ENCODE measurements at places on chromosomes 4 and X.

GRCh38 chrX:25207803-25208475 lies 192.2 kb upstream of the ARX start:
- no peak for DNase-seq

DNA sequence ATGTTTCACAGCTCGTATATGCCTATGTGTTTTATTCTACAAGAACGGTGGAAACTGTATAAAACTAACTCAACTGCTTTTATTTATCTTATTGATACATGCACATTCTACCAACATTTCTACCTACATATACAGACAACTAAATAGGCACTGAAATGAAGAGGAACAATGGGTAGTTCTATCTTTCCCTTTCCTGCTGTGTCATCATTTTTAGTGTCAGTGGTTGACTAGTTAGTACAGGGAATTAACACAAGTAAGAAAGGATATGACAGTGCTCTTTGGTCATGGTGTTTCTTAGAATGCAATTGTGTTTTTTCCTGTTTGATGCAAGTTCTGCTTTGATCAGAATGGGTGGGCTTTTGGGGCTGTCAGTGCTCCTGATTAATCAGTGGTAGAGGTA lies 293.8 kb upstream of the CTSO start:
- DNase-seq = no peak

DNA sequence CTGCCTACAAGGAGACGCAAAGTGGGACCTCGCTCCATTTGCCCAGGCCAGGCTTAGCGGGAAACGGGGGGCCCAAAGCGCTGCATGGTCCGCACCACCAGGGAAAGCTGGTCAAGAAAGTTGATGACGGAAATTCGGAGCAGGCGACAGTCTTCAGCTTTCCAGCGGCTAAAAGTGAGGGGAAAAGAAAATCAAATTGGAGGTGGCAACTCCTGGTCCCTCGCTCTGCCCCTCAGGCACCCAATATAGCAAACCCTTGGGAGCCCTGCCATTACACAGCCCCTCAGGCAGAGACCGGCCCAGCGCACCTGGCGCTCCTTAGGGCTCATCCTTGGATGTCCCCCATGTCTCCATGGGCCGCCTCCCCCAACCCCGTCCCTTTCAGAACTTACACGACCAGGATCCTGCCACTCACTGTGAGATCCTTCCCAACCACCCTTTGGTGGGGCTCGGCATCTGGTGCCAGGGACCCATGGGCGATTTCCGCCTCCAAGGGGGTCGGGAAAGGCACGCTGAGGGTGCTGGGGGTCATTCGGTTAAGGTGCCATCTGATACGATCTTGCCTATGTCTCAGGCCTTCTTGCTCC lies 1.1 kb downstream of the LAGE3 start:
- no peak for DNase-seq

- DNase-seq = no peak
These were observed 1.7 kb upstream of the PRDM8 start for GRCh38 chr4:80195441-80196140.

GRCh38 chr4:7978907-7979651 lies 39.4 kb upstream of the AFAP1 start:
- DNase-seq = no peak

GRCh38 chr4:122884499-122884898 lies 37.9 kb downstream of the NUDT6 start:
- DNase-seq = no peak

DNA sequence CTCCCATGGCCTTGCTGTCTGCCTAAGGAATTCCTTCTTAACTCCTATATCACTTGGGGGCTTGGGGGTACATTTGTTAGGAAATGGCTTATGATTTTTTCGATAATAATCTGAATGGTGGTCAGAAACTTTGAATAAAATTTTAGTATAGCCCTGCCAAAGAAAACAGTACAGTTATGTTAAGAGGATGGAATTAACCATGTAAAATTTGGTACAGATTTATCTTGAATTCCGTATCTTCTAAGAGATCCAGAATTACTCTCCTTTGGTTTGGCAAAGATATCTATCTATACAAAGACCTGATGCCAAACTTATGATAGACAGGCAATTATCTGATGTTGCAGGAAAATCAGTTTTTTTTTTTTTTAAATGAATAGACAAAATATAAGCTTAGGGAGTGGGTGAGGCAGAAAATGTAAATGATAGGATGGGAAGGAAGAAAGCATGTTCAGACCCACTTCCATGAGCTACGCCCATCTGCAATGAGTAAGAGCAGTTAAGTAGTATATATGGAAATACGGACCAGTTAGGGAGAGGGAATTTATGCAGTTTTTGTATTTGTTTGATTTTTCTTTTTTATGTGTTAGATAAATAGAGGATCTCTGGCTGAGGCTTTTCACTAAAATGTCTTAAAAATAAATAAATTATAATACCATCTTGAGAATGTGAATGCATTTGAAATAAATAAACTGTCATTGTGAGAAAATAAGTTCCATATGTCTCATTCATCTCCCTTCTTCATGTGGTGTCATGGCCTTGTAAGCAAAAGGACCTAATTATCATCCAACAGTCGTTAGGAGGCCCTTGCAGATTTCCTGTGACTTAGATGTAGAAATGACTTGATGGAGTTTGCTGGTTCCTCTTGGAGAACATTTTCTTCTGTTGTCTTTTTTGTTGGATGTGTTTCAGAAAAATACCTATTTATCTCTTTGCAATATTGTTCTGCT lies 389.6 kb downstream of the ARHGAP24 start:
- DNase-seq = no peak

- peak; percentile 5 for DNase-seq
These were observed 158.7 kb downstream of the DCHS2 start for GRCh38 chr4:154332681-154333421.

- no peak for DNase-seq
These were observed 34.9 kb upstream of the CRMP1 start for GRCh38 chr4:5927747-5928146.

DNA sequence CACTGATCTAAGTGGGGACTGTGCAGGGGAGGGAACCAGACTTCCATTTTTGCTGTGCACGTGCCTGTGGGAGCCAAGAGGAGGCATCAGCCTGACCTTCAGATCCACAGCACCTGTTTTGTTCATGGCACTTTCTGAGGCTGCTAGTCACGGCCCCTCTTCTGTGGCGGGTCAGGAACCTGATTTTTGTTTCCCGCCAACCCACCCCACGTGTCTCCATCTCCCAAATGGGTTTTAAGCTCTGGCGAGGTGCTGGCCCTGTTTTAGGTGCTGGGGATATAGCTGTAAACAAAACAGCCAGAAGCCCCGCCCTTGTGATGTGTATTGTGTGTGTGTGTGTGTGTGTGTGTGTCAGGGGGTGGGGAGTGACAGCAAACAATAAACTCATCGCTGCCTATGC lies 60.4 kb upstream of the GRPEL1 start:
- no peak for DNase-seq

GRCh38 chr4:40733752-40734151 lies 16.0 kb upstream of the NSUN7 start:
- DNase-seq = no peak

GRCh38 chr4:168449719-168450452 lies 30.4 kb downstream of the DDX60L start:
- peak; percentile 62 for DNase-seq

GRCh38 chr4:185682236-185682635 lies 129.8 kb downstream of the SORBS2 start:
- DNase-seq = peak; percentile 73

GRCh38 chrX:149984411-149984810 lies 46.1 kb upstream of the EOLA2 start:
- DNase-seq = no peak

DNA sequence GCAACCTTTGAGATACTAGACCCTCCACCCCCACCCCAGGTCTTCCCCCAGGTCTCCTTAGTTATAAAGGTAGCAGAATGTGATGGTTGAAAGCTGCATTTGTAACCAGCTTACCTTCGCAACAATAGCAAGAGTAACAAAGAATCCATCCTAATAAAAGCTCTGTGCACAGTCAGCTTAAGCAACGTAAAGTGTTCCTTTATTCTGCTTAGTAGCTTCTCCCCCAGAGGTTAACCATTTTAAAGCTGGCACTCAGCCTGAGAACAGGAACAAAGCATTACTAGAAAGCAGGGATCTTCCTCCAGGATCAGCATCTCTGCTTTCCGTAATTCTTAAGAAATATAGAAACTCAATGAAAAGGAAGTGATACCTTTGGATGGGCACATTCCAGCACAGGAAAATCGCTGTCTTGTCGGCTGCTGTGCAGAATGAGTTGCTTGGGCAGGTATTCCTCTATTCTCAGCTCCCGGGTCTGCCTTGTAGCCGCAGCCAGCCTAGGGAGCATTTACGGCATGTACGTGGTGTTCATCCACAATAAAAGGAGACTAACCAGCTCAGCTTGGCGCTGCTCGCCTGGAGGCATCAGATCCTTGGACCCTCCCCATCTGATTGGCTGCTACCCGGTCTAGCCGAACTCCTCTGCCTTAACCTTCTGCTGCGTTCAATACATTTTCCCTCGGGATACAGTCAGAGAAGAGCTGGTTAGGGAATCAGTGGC lies 113.0 kb upstream of the TLR3 start:
- DNase-seq = no peak

GRCh38 chrX:40172401-40173142 lies 74.8 kb upstream of the BCOR start:
- DNase-seq = peak; percentile 58

DNA sequence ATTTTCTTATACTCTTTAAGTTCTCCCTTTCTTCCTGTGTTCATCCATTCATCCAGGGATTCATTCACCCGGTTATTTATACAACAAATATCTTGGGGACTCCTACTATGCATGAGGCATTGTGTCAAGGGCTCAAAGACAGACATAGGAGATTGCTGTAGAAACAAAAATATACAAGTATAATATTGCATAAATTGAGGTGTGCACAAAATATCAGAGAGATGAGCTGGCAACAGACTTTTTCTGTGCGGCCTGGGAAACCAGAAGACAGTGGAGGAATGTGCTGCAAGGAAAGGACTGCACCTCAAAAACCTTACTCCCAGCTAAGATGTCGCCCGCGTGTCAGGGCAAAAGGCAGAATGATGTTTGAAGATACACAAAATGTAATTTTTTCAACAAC lies 9.6 kb downstream of the OTOP1 start:
- DNase-seq = no peak

DNA sequence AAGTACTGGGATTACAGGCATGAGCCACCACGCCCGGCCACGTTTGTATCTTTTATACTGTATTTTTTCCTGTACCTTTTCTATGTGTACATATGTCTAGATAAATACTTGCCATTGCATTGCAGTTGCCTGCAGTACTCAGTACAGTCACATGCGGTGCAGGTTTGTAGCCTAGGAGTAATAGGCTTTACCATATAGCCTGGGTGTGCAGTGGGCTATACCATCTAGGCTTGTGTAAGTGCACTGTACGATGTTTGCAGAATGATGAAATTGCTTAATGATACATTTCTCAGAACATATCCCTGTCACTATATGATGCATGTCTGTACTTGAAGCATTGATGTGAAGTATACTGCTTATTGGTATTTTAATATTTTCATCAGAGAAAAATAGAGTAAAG lies 115.4 kb upstream of the PUDP start:
- no peak for DNase-seq

DNA sequence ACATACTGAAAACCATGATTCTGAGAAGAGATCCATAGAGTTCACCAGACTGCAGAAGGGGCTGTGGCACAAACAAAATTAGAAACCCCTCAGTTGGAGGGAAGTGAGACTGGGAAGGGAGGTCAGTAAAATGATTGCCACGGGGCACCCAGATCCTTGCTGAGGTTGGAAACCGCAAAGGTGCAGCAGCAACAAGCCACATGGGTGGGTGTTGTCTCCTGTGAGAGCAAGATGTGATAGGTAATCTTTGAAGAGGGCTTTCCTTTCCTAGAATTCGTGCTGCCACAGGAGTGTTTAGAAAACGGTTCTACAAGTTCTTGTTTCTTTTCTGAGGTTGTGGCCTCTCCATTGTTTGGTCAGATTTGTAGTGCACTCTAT lies 85.5 kb downstream of the NFKB1 start:
- DNase-seq = no peak

GRCh38 chr4:700587-701264 lies 4.9 kb upstream of the PCGF3 start:
- no peak for DNase-seq

DNA sequence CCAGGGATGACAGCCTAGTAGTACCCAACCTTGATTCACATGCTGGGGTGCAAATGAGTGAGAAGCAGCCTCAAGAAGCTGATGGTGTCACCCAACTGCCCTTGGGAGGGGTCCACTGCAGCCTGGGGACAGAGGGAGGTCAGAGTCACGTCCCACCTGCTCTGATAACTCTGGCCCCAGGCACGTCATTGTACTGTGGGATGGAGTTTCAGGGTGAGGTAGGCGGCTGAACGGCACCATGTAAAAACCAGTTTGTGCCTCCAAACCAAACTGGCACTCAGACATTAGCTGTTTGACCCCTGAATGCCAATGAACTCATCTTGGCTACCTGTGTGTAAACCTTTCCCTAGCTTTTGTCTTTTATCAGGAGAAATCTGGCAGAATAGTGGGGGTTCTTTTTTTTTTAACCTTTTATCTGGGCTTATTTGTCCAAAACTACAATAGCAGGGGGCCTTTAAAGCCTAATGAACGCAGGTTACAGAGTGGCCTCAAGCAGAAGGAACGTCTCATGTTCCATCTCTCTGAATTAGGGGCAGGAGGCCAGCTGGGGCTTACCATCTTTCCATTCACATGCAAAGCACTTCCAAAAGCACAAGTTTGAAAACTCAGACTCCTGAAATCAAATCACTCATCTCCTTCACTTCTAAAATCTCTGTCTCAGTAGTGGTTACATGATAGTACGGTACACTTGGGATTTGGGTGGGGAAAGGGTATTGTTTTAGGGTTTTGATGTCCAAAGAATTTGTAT lies 89.4 kb downstream of the IRF2 start:
- no peak for DNase-seq

- DNase-seq = peak; percentile 3
These were observed 36.2 kb downstream of the DCX start for GRCh38 chrX:111375747-111376146.

DNA sequence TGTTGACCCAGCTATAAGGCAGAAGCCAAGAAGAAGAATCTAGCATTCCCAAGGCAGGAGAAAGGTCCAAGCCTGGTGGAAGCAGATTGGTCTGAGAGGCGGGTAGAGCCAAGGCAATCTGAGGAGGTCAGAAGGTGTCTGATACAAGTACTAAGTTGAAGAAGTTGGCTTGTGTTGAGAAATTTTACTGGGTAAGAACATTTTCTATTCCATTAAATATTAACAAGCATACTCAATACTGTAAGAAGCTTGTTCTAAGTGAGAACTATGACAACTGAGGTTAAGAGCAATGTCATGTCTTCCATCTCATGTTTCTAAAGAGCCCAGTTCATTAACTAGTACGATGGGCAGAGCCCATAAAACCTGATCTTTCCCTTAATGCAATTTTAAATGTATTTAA lies 75.0 kb downstream of the FAM13A start:
- no peak for DNase-seq

- DNase-seq = no peak
These were observed 1.4 kb upstream of the PHF8 start for GRCh38 chrX:54045563-54046228.

GRCh38 chr4:142752202-142752786 lies 93.8 kb downstream of the INPP4B start:
- DNase-seq = peak; percentile 17

- DNase-seq = no peak
These were observed 76.9 kb upstream of the GPM6B start for GRCh38 chrX:13893826-13894225.
